ENCODE measurements at places on chromosomes 4 and X. TPM values are rescaled to one million over a fixed set of nuclear protein-coding genes. Genes with fewer than 3 reads are reported as not detected.

SPP1 gene
- total RNA-seq: 0.21 TPM

SH3D19 gene
- 1.1 TPM for total RNA-seq

MAGEA4 gene
- not detected for total RNA-seq

TBX22 gene
- total RNA-seq: not detected

PAGE2 gene
- total RNA-seq: not detected

ACSL4 gene
- total RNA-seq: 53.2 TPM

RBMXL3 gene
- total RNA-seq: not detected

DCHS2 gene
- not detected for total RNA-seq

DNA sequence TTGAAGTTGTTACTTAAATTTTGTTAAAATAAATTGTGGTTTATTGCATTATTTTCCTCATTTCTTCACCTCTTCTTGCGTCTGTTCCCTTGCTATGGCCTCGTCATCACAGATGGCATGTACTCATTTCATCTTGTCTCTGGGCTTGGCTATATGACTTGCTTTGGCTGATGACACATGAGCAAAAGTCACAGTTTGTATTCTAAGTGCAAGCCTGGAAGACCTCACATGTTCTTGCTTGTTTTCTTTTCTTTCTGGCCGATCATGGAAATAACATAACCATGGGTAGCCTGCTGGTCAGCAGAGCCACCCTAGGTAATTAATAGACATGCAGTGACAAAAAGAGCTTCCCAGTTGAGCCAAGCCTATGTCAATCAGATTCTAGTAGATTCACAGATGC lies 527.9 kb downstream of the SPRY1 start:
- no peak for ATAC-seq

DNA sequence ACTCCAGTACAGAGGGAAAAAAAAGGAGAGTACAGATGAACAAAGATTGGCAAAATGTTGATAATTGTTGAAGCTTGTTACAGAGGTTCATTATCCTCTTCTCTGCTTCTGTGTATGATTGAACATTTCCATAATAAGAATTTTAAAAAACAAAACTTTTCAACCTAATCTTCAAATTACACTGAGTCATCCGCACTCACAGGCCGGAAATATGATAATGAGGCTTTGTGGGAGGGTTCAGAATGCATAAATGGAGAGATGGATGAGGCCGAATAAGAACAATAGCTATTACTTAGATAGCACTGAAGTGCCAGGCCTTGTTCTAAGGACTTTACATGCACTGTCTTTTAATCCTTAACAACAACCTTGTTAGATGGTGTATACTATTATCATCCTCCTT lies 4.6 kb upstream of the ERCC6L start:
- ATAC-seq: no peak

- peak; percentile 22 for ATAC-seq
Observed at GRCh38 chrX:103687696-103688201, 1.2 kb upstream of the MORF4L2 start.

DNA sequence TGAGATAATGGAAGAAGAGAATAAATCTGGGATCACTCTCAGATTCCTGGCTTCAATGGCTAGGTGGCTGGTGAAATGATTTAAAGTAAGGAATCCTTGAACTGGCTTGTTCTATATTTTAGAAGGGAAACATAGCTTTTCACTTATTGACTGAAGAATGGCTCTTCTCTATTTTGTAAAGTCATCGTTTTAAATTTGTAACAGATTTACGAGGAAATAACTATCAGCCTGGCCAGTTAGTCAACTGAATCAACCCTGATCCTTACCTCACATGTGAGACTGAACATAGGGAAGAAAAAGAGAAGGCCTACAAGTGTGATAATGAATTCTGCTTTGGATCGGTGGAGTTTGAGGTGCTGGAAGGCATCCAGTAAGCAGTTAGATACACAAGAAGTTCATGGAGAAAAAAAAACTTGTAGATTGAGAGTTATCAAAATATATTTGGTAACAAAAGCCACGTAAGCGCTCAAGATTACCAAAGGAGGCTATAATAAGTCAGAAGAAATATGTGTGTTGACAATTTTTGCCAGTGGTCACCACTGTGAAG lies 12.0 kb downstream of the AREG start:
- ATAC-seq: no peak

GRCh38 chr4:23425570-23425969 lies 464.3 kb downstream of the PPARGC1A start:
- ATAC-seq: no peak

- ATAC-seq: peak; percentile 52
Observed at GRCh38 chr4:101871962-101872676, 81.6 kb downstream of the BANK1 start.

GRCh38 chr4:14602206-14602605 lies 400.1 kb upstream of the CPEB2 start:
- no peak for ATAC-seq

DNA sequence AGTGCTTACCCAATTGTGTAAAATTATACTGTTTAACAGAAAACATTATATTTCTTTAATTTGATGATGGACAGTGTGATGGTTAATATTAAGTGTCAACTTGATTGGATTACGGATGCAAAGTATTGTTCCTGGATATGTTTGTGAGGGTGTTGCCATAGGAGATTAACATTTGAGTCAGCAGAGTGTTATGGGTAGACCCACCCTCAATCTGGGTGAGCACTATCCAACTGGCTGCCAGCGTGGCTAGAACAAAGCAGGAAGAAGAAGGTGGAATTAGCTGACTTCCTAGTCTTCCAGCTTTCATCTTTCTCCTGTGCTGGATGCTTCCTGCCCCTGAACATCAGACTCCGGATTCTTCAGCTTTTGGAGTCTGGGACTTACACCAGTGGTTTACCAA lies 42.1 kb downstream of the HS6ST2 start:
- no peak for ATAC-seq

GRCh38 chr4:113958766-113959538 lies 20.5 kb downstream of the ARSJ start:
- ATAC-seq: peak; percentile 59

DNA sequence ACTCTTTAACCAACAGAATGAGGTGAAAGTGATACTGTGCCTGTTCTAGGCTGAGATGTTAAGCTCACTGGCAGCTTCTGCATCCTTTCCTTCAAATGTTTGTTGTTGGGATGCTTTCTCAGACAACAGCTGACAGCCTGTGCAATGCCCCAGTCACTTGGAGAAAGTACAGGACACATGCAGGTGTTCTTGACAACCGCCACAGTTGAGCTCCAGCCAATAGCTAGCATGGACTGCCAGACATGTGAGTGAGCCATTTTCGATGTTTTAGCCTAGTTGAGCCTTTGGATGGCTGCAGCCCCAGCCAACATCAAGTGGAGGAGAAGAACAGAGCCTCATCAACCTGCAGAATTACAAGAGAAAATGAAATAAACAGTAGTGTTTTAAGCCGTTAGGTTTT lies 94.1 kb upstream of the PPP3CA start:
- no peak for ATAC-seq

GRCh38 chr4:168999809-169000208 lies 10.2 kb downstream of the CBR4 start:
- ATAC-seq: no peak

GRCh38 chrX:136941396-136942337 lies 61.1 kb upstream of the RBMX start:
- peak; percentile 69 for ATAC-seq

- no peak for ATAC-seq
Observed at GRCh38 chrX:69024161-69024736, 141.0 kb downstream of the PJA1 start.

DNA sequence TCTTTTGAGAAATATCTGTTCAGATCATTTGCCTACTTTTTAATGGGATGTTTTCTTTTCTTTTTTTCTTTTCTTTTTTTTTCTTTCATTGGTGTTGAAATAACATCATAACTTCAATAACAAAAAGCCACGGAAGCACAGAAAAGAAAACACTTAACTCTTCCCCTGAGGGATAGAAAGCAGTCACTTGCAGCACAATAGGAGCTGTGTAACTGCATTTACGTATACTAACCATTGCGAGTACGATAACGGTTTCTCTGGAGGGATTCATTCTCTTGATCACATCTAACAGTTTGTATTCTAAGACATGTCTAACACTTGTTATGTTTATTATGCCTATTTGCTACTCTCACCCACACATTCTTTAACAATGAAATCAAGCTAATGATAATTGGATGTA lies 27.3 kb downstream of the C4orf46 start:
- ATAC-seq: no peak

GRCh38 chrX:130628516-130628915 lies 226.7 kb downstream of the RBMX2 start:
- ATAC-seq: no peak

- no peak for ATAC-seq
Observed at GRCh38 chr4:57037982-57038604, 59.4 kb downstream of the POLR2B start.

GRCh38 chr4:169225058-169225751 lies 45.6 kb downstream of the SH3RF1 start:
- peak; percentile 90 for ATAC-seq
